Activated CD4-positive, alpha-beta T cell treated with anti-CD3 and anti-CD28 coated beads, Interleukin-10, Interleukin-2, amounts not matched to agents 100 ng/mL and 50 ng/mL, durations not matched to agents 16 hours and 8 hours (primary cell): ENCODE measurements at places on chromosomes 4 and X.
A peak's percentile ranks its signal among the peaks of the same experiment; 100 is the strongest.

DNA sequence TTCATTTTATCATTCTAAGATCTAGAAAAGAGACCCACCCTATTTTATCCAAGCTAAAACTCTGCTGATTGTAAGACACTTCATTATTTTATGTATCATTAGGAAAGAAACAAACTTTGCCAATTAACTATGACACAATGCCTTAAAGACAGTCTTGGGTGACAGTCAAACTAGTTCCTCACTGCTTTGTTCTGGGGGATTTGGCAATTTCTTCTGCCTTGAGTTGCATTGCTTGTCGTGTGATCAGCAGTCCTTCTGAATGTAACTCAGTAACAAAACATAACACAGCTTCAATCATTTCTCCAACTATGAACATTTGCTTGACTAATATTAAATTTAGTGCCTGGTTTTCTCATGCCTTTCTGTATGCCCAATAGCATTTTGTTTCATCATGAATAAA lies 577.9 kb upstream of the DIPK2B start:
- no peak for DNase-seq

DNA sequence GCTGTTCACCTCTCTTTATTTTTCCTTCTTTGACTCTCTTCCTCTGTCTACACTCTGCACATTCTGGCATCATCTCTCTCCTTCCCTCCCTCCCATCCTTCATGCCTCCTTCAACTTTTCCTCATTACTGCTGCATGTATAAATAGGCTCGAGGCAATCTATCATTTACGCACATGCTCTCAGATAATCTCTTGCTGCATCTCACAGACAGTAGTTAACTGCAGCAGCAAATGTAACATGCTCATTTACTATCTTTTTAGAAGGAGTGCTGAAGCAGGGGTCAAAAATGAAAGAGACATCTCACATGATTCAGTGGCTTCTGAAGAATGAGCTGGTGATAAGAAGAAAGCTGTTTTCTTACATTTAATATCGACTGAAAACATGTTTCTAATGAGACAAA lies 127.7 kb downstream of the RASL11B start:
- DNase-seq, result no peak

GRCh38 chrX:11954176-11954575 lies 184.1 kb upstream of the FRMPD4 start:
- no peak for DNase-seq

DNA sequence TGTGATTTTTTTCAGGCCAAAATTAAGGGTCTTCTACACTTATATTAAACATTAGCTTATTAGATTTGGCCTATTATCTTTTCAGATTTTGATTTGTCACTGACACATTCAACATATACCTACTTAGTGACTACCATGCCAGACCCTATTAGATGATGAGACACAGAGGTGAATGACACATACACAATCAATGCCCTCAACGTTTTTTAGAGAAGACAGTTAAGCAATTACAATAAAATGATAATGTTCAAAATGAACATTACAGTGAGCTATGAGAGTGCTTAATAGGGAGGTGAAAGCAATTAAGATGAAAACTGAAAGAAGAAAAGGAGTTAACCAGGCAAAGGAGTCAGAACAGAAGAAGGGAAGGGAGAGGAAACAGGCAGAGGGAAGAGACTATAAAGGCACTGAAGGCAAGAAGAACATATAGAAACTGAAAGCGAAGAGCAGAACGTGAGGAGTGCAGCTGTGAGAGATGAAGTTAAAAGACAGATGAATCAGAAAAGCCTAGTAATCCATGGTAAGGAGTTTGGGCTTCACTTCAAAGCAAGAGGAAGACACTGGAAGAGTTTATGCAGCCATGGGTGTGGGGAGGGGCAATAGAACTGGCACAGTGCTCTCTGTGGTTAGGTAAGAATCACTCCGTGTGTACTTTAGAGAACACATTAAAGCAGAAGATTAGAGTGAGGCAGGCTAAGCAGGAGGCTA lies 119.0 kb downstream of the REELD1 start:
- DNase-seq, result peak; percentile 66

DNA sequence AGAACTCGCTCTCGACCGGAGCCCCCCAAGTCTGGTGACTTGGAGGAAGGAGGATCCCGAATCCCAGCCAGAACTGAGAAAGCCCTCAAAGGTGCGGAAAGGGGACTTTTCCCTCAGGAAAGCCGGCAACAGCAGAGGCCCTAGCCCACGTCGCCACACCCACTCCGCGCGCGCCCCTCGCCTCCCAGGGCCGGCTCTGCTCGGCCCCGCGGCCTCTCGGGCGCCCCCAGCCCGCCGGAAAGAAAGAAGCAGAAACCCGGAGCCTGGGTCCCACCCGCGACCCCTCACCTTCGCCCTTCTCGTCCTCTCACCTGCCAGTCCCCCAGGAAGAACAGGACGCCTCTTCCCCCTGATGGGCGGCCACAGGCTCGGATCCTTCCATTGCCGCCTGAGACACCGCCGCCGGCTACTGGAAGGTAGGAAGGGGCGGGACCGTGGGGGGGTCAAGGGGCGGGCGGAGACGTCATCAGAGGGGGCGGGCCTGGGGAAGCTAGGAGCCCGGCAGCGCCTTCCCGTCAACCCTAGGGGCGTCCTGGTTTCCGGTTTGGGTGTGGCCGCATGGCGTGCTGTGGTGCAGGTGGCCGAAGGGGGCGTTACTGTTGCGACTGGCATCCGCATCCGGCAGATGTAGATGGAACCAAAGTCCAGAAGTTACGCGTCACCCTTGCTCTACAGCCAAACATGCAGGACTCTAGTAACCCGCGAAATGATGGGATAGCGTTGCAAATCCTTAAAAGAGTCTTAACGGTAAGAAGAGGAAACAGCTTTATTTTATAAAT lies at the start of gene UBA6:
Gene UBA6 (minus strand): TSS at position 418 of the 779 bp plus-strand sequence. CDS start 36 bp downstream, at position 382.
- peak; percentile 97 for DNase-seq

- DNase-seq, result no peak
Measured at GRCh38 chr4:14524276-14524675, 478.0 kb upstream of the CPEB2 start.

- no peak for DNase-seq
Measured at GRCh38 chr4:107791902-107792301, 32.8 kb upstream of the SGMS2 start.

- DNase-seq, result no peak
Measured at GRCh38 chr4:26751004-26751403, 109.6 kb upstream of the STIM2 start.

DNA sequence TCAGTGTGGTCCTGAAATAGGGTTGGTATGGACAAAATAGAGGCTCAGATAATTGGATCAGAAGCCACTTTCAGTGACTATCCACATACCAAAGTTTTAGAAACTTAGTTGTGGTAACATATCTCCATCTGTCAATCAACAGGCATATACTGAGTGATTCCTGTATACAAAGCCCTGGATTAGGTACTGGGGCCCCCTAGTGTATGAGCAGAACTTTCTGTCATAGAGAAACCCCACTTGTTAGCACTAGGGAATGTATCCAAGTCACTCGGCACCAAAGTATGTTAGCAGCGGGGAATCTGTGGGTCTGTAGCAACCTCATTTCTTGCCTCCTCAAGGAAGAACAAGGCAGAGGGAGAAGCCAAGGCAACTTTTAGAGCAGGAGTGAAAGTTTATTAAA lies 50.7 kb downstream of the MAP7D3 start:
- DNase-seq, result peak; percentile 39

GRCh38 chr4:182400081-182400480 lies 156.9 kb downstream of the TENM3 start:
- DNase-seq, result no peak

- no peak for DNase-seq
Measured at GRCh38 chrX:25278341-25278740, 262.6 kb upstream of the ARX start.

DNA sequence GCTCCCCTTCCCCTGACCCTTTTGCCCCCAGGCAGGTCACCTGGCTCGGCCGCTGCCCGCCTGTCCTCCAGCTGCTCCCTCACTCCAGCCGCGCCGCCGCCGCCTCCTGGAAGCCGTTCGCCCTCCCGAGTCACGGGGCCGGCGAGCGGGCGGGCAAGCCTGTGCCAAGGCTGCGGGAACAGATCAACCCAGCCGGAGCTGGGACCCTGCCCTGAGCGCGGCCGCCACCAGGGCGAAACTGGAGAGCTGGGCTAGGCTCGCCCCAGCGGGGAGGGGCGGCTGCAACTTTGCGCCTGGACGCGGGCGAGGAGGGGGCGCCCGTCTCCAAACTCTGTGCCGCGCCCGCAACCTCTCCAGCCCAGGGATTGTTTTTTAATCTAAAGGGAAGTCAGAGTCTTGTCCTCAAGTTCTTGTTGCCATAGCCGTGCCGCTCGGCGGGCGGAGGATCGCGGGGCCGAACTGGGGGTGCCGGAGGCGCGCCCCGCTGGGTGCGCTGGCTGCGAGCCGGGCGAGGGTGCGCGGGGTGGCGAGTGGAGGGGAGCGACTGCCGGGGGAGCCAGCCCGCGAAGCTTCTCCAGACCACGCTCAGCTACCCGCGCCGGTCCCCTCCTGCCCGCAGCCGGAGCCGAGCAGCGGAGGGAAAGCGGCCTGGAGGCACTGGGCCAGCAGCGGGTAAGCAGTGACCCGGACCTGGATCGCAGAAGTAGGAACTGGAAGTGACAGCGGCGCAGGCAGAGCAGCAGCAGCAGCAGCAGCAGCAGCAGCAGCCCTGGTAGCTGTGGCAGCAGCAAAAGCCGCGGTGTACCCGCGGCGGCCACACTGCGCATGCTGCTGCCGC lies 13.4 kb downstream of the ARHGEF6 start:
- DNase-seq, result peak; percentile 60

DNA sequence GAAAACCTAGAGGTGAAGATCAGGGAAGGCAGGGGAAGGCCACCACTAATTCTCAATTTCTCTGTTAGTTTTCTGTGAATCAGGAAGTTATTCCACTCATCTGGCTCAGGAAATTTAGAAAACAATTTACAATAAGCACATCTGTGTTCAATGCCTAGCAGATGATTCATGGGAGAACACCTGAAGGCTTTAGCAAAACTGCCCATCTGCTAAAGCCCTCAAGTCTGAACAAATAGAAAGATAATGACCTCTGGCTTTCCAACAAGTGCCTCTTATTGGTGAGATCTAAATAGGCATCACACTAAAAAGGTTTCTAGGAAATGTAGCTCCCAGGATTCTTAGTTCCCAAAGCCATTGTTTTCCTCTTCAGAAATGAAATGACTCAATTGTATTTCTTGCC lies 122.1 kb upstream of the GNPDA2 start:
- DNase-seq, result no peak

- DNase-seq, result peak; percentile 1
Measured at GRCh38 chr4:16721613-16722291, 176.7 kb downstream of the LDB2 start.

DNA sequence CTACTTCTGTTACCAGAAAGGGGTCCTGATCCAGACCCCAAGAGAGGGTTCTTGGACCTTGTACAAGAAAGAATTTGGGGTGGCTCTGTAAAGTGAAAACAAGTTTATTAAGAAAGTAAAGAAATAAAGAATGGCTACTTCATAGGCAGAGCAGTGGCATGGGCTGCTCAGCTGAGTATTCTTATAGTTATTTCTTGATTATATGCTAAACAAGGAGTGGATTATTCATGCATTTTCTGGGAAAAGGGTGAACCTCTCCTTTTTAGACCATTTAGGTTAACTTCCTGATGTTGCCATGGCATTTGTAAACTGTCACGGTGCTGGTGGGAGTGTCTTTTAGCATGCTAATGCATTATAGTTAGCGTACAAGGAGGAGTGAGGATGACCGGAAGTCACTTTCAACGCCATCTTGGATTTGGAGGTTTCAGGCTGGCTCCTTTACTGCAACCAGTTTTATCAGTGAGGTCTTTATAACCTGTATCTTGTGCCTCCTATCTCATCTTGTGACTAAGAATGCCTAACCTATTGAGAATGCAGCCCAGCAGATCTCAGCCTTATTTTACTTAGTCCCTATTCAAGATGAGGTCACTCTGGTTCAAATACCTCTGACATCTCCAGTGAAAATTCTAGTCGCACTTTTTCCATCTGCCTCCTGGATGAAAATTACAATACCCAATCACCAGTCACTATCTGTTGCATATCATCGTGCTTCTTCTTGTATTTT lies 15.5 kb upstream of the TDO2 start:
- no peak for DNase-seq

DNA sequence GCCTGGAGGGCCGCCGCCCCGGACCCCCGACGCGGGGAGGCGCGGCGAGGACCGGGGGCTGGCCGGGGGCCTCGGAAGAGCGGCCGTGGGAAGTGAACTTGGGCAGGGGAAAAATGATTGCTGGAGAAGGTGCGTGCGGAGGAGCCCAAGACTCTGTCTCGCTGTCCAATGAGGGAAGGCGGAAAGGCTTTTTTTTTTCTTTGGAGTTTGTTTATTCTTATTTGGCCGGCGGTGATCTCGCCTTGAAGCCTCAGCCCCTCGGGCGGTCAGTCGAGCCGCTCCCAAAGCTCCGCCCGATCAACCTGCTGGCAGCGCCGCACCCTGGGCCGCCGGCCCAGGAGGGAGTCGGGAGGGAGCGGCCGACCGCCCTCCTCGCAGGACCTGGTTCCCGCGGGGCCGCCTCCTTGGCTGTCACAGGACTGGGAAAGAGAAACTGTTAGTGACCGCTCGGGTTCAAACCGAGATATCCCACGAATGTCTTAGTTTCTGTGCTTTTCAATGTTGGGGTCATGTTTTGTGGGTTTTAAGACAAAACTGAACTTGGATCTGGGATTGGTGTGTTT lies 2.5 kb downstream of the CPEB2 start:
- DNase-seq, result peak; percentile 53

DNA sequence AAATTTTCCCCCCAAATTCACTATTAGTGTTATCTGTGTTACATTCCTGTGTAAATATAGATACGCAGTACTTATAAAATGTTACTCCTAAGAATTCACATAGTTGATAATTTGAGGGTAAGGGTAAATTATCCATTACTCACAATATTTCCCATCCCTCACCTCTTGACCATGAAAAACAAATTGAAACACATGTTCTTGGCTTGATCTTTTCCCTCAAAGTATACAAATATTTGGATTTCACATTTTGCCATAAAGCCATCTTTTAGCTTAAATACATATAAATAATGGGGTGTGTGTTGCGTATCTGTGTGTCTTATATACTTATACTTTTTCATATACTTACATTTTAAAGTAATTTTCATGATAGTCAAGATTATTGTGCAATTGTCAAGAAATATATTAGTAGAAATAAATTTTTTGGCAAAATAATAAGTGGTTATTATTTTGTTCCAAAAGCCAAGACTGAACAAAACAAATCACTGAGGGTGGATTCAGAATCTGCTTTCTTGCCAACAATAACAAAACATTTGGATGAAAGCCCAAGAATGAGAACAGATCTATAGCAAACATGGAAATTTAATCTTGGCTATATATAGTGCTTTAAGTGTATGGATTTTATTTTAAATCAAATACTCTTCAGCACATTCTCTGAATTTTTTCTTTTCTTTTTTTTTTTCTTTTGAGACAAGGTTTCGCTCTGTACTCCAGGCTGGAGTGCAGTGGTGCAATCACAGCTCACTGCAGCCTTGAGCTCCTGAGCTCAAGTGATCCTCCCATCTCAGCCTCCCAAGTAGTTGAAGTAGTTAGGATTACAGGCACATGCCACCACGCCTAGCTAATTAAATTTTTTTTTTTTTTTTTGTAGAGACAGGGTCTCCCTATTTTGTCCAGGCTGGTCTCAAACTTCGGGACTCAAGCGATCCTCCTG lies 48.5 kb upstream of the PRSS48 start:
- DNase-seq, result no peak

DNA sequence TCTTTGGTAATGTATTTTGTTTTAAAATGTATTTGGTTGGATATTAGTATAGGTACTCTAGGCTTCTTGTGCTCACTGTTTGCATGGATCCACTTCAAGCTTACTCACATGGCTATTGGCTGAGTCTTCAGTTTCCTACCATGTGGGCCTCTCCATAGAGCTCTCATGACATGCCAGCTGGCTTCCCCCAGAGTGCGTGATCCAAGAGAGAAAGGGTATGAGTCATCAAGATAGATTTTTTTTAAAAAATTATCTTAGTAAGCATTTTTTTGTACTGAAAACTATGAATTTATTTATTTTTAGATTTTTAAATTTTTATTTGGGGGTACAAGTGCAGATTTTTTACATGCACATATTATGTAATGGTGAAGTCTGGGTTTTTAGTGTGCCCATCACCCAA lies 219.1 kb upstream of the AMOT start:
- peak; percentile 2 for DNase-seq
